Daoy (cell line): ENCODE measurements at places on chromosomes 6 and 20.

GRCh38 chr20:60652615-60653014 is 599.4 kb upstream of the CDH4 start:
- DNase-seq, result no peak

DNA sequence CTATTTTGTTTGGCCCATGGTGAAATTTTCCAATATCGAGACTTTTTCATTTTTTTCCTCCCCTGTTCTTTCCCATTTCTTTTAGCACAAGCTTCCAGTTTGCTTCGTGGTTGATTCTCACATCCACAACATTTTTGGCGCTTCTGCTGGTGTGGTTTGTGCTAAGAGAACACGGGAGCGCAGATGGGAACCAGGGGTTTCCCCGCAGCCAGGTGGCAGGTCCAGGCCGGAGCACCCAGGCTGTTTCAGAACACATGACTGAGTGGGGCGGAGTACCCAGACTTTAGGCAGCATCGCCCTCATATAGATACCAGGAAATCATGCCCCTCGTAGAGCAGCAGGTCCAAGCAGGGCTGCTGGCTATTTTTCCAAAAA is 58.0 kb downstream of the SYTL3 start:
- DNase-seq, result peak; percentile 48

GRCh38 chr6:138378463-138378862 is 758 bp downstream of the SMIM28 start:
- DNase-seq, result no peak

- no peak for DNase-seq
Observed at GRCh38 chr6:159727717-159728445, 575 bp downstream of the WTAP start.

GRCh38 chr20:11053310-11053709 is 379.5 kb upstream of the JAG1 start:
- DNase-seq, result no peak

- DNase-seq, result peak; percentile 83
Observed at GRCh38 chr6:34237722-34238584, 1.3 kb downstream of the HMGA1 start.

- DNase-seq, result no peak
Observed at GRCh38 chr6:123434186-123434585, 202.6 kb downstream of the TRDN start.
